ENCODE measurements at places on chromosomes 12 and 14. TPM values are rescaled to one million over a fixed set of nuclear protein-coding genes. Genes with fewer than 3 reads are reported as not detected.

The TUBA1B gene
- 2,134 TPM for total RNA-seq

DNA sequence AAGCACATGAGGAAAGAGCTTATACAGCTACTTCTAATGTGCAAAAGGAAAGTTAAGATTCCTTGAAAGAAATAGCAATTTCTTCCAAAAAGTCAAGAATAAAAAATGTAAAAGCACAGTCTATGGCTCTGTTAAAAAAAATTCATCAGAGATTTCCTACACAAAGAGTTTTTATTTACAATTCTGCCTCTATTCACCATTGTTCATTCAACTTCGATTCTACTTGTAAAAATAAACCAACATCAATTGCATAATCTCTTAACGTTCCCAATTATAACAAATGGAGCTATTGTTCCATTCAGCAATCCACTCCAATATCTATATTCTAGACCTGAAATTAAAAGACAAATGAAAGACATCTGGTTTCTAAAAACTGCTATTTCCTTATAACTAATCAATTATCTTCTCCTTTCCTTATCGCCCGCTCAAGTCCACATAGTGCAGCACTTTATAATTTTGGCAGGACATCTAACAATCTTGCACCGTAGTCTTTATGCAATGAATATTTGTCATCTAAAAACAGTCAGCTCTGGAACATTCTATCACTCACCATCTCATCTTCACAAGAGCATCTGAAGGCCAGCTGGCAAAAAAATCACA, 6.2 kb downstream of the EIF2S3B start:
- no peaks in the 10 kb centered on the region for H3K4me1 ChIP-seq
- no peak for DNase-seq
- no peaks in the 10 kb centered on the region for H3K36me3 ChIP-seq
- H3K27ac ChIP-seq = no peak overlapping the region
- H3K27me3 ChIP-seq = no peaks in the 10 kb centered on the region
- no peak overlapping the region for H3K4me3 ChIP-seq

- no peak overlapping the region for H3K4me3 ChIP-seq
- no peaks in the 10 kb centered on the region for H3K4me1 ChIP-seq
- no peaks in the 10 kb centered on the region for H3K27me3 ChIP-seq
Observed at GRCh38 chr14:102020058-102020971, 55.9 kb downstream of the DYNC1H1 start.

GRCh38 chr14:93100100-93100499, 15.6 kb downstream of the ITPK1 start:
- no peaks in the 10 kb centered on the region for H3K36me3 ChIP-seq
- H3K4me3 ChIP-seq = no peak overlapping the region
- H3K27me3 ChIP-seq = no peaks in the 10 kb centered on the region
- no peaks in the 10 kb centered on the region for H3K4me1 ChIP-seq
- no peak for DNase-seq

- H3K27me3 ChIP-seq = no peaks in the 10 kb centered on the region
- no peak overlapping the region for H3K4me3 ChIP-seq
- DNase-seq = no peak
- no peak overlapping the region for H3K27ac ChIP-seq
- no peaks in the 10 kb centered on the region for H3K36me3 ChIP-seq
- H3K4me1 ChIP-seq = peaks cover 40% of the 10 kb centered on the region
Observed at GRCh38 chr14:68682166-68683103, 110.4 kb downstream of the ZFP36L1 start.

GRCh38 chr12:72748971-72749370, 476.8 kb downstream of the TRHDE start:
- H3K4me3 ChIP-seq = no peak overlapping the region
- no peak for DNase-seq
- H3K27ac ChIP-seq = no peak overlapping the region
- no peaks in the 10 kb centered on the region for H3K4me1 ChIP-seq

- peaks cover 27% of the 10 kb centered on the region for H3K4me1 ChIP-seq
- H3K27ac ChIP-seq = no peak overlapping the region
- H3K27me3 ChIP-seq = no peaks in the 10 kb centered on the region
- no peak overlapping the region for H3K4me3 ChIP-seq
- peak; percentile 40 for DNase-seq
Observed at GRCh38 chr12:50606675-50607375, 102.0 kb downstream of the DIP2B start.

DNA sequence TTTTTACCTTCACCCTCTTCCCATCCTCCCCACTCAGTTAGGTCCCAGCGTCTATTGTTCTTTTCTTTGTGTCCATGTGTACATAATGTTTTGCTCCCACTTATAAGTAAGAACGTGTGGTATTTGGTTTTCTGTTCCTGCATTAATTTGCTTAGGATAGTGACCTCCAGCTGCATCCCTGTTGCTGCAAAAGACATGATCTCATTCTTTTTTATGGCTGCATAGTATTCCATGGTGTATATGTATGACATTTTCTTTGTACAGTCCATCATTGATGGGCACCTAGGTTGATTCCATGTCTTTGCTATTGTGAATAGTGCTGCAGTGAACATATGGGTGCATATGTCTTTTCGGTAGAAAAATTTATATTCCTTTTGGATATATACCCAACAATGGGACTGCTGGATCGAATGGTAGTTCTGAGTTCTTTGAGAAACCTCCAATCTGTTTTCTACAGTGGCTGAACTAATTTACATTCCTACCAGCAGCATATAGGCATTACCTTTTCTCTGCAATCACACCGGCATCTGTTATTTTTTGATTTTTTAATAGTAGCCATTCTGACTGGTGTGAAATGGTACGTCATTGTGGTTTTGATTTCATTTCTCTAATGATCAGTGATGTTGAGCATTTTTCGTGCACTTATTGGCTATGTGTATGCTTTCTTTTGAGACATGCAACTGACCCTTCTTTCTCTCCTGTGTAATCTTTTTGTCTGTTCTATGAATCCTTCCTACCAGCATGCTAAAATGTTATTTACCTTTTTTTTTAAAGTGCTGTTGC, 279.7 kb upstream of the AMIGO2 start:
- no peak overlapping the region for H3K27ac ChIP-seq
- H3K4me3 ChIP-seq = no peak overlapping the region
- no peak for DNase-seq
- H3K27me3 ChIP-seq = no peaks in the 10 kb centered on the region
- no peaks in the 10 kb centered on the region for H3K36me3 ChIP-seq

GRCh38 chr14:100540141-100540925, 46.9 kb downstream of the BEGAIN start:
- H3K27me3 ChIP-seq = no peaks in the 10 kb centered on the region
- H3K4me3 ChIP-seq = no peak overlapping the region
- no peaks in the 10 kb centered on the region for H3K36me3 ChIP-seq
- H3K4me1 ChIP-seq = no peaks in the 10 kb centered on the region
- H3K27ac ChIP-seq = no peak overlapping the region
- peak; percentile 35 for DNase-seq

The SIVA1 gene
- total RNA-seq = 217 TPM

- no peak for DNase-seq
- H3K36me3 ChIP-seq = no peaks in the 10 kb centered on the region
- H3K4me3 ChIP-seq = no peak overlapping the region
- H3K27me3 ChIP-seq = no peaks in the 10 kb centered on the region
- H3K4me1 ChIP-seq = no peaks in the 10 kb centered on the region
Observed at GRCh38 chr12:31861360-31861759, 97.9 kb upstream of the RESF1 start.

- no peak overlapping the region for H3K27ac ChIP-seq
- H3K4me3 ChIP-seq = no peak overlapping the region
- H3K36me3 ChIP-seq = no peaks in the 10 kb centered on the region
Observed at GRCh38 chr12:106133136-106134087, 5.3 kb downstream of the NUAK1 start.

DNA sequence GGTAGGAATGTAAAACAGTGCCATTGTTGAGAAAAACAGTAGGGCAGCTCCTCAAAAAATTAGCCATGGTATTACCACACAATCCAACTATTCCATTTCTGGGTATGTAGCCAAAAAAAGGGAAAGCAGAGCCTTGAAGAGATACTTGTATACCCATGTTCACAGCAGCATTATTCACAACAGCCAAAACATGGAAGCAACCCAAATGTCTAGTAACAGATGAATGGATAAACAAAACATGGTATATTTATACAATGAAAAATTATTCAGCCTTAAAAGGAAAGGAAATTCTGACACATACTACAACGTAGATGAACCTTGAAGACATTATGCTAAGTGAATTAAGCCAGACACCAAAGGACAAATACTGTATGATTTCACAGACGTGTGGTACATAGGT, 67.6 kb upstream of the GNG2 start:
- H3K4me3 ChIP-seq = no peak overlapping the region
- no peaks in the 10 kb centered on the region for H3K4me1 ChIP-seq
- peak; percentile 21 for DNase-seq

GRCh38 chr12:56162468-56163290, 4.5 kb downstream of the MYL6 start:
- H3K4me1 ChIP-seq = peaks cover 29% of the 10 kb centered on the region
- H3K27me3 ChIP-seq = no peaks in the 10 kb centered on the region
- peak; percentile 44 for DNase-seq
- H3K4me3 ChIP-seq = no peak overlapping the region
- H3K36me3 ChIP-seq = peaks cover 74% of the 10 kb centered on the region
- peak overlapping the region; percentile 100 for H3K27ac ChIP-seq

DNA sequence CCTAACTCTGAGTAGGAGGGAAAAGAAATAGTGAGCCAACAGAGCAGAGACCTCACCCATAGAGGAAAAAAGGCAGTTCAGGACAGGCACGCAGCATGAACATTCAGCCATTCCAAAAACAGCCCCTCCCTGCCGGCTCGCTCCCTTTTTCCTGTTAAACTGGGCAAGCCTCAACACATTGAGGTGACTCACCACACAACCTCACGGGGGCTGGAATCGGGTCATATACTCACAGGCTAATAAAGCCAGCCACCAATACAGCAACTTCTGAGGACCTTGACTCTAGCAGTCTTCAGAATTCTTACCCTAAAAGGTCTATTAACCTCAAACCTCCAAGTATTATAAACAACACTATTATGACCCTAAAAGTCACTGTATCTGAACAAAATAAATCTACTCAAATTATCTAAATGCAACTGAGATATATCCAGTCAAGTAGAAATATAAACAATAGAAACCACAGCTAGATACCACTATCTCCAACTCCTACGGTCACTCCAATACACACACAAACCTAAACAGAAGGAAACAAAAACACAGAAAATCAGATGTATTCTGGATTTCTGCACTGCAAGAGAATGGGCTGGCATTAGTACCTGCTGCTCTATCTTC, 6.3 kb downstream of the YBX3 start:
- no peaks in the 10 kb centered on the region for H3K27me3 ChIP-seq
- peaks cover 34% of the 10 kb centered on the region for H3K4me1 ChIP-seq
- no peak overlapping the region for H3K4me3 ChIP-seq
- no peak overlapping the region for H3K27ac ChIP-seq
- peak; percentile 91 for DNase-seq

- no peaks in the 10 kb centered on the region for H3K36me3 ChIP-seq
- no peaks in the 10 kb centered on the region for H3K27me3 ChIP-seq
- DNase-seq = no peak
- no peak overlapping the region for H3K27ac ChIP-seq
Observed at GRCh38 chr12:25189656-25190055, 5.3 kb downstream of the DNAI7 start.

DNA sequence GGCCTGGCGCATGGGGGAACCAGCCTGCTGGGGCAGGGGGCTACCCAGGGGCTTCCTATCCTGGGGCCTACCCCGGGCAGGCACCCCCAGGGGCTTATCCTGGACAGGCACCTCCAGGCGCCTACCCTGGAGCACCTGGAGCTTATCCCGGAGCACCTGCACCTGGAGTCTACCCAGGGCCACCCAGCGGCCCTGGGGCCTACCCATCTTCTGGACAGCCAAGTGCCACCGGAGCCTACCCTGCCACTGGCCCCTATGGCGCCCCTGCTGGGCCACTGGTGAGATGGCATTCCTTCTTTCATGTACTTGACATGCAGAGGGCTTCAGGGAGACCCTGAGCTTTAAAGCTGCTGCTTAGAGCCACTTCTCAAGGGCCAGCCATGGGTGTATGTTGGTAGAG, 9.0 kb downstream of the LGALS3 start:
- no peak overlapping the region for H3K27ac ChIP-seq
- DNase-seq = no peak
- H3K27me3 ChIP-seq = no peaks in the 10 kb centered on the region
- H3K4me3 ChIP-seq = no peak overlapping the region
- no peaks in the 10 kb centered on the region for H3K4me1 ChIP-seq
- H3K36me3 ChIP-seq = no peaks in the 10 kb centered on the region

DNA sequence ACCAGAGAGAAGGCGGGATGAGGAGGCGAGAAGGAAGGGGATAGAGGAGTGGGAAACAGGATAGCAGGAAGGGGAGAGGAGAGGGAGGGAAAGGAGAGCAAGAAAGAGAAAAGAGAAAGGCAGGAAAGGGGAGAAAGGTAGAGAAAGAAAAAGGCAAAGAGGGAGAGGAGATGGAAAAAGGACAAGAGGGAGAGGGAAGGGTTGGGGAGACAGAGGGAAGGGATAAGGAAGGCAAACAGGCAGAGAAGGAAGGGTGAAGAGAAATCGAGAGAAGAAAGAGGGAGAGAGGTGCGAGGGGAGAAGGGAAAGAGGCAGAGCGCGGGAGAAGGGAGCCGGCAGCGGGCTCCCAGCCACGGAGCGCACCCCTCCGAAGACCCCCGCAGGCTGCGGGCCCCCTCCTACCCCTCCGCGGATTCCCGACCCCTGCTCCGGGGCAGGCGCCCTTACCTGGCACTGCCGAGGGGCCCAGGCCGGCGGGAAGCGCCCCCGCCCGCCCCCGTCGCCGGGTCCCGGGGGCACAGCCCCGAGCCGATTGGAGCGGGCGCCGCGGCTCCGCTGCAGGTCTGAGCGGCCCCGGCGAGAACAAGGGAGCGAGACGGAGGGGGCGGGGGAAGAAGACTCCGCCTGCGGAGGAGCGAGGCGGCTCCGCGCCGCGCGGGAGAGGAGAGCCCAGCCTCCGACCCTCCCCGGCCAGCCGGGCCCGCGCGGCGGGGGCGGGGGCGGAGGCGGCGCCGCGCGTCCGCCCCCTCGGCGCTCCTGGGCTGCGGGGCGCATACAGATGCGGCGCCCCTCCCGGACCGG, at the start of gene CDH24:
Gene CDH24, minus strand, starts transcription at position 565 of the 801 bp plus-strand sequence. CDS start 1,787 bp downstream, outside the sequence.
- peaks cover 18% of the 10 kb centered on the region for H3K36me3 ChIP-seq
- H3K4me1 ChIP-seq = no peaks in the 10 kb centered on the region

The OTX2 gene
- total RNA-seq = 3.3 TPM

GRCh38 chr12:53061404-53062010, 11.6 kb downstream of the TNS2 start:
- H3K4me3 ChIP-seq = no peak overlapping the region
- peaks cover 13% of the 10 kb centered on the region for H3K4me1 ChIP-seq
- no peaks in the 10 kb centered on the region for H3K27me3 ChIP-seq

Measured in cardiac muscle cell (in vitro differentiated cells and primary cell).